Activated naive CD8-positive, alpha-beta T cell treated with anti-CD3 and anti-CD28 coated beads, Interleukin-2, amount 50 U/mL, for 16 hours (primary cell): ENCODE measurements at places on chromosomes 7 and 10.

GRCh38 chr7:93858857-93859256 is 31.7 kb downstream of the TFPI2 start:
- no peak for DNase-seq

DNA sequence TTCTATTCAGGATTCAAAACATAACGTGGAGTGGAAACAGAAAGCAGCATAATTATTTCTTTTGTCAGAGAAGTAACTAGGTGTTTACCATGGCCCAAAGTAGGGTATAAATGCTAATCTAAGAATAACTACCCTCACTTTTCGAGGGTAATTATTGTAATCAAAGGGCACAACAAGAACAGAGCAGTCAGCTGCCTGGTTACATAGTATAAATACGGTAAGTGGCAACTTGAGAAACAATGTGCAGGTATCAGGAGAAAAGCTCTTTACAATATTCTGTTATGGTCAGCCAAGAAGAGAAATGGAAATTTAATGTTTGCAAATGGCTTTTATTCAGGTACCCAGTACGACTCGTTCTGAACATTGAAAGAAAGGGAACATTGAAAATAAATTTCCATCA is 242.0 kb upstream of the NPY start:
- DNase-seq: no peak

DNA sequence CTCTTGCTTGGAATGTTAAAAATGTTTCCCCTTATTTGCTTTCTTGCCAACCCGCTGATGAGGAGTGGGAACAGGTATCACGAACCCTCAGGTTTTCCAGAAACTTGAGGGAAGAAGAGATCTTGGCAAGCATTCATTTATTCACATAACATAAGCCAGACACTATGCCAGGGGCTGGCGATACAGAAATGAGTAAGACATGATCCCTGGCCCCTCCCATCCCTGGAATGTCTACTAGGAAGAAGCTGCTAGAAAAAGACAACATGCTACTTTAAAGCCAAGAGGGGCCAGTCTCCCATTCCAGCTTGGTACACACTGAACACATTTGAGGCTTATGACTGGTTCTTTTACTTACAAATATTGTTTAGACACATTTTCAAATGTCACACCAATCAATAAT is 26.4 kb downstream of the SLC35B4 start:
- DNase-seq: no peak

DNA sequence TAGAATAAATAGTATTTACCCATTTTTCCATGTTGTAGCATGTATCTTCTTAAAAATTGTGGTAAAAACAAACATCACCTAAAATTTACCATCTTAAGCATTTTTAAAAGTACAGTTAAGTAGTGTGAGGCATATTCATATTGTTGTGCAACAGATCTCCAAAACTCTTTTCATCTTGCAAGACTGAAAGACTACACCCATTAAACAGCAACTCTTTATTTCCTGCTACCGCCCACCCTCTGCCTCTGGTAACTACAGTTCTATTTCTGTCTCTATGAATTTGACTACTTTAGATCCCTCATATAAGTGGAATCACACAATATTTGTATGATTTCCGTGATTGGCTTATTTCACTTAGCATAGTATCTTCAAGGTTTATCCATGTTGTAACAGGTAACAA is 40.0 kb upstream of the AGBL3 start:
- DNase-seq: no peak

DNA sequence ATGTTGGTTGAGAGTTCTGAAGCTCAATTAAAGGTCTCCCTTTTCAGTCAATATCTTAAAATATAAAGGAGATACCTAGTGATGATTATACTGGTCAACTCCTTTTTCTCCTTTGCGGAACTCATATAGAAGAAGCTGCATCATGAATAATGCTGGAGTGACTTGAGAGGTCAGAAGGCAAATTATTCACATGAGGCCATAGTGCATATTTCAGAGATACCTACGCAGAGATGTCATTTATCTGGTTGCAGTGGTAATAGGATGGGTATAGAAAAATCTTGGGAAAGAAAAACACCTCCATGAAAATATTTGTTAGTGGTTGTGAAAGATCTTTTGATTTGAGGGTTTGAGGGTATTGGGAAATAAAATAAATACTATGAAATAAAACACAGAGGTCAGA is 47.7 kb downstream of the NXPH1 start:
- no peak for DNase-seq

GRCh38 chr10:70567603-70568002 is 34.9 kb downstream of the PRF1 start:
- no peak for DNase-seq

- DNase-seq: no peak
Observed at GRCh38 chr7:94393246-94394108, 1.2 kb upstream of the COL1A2 start.

- DNase-seq: no peak
Observed at GRCh38 chr7:22487978-22488642, 11.9 kb downstream of the STEAP1B start.
